H1 (cell line): ENCODE measurements at places on chromosomes 6 and 20. TPM values are rescaled to one million over a fixed set of nuclear protein-coding genes. Genes with fewer than 3 reads are reported as not detected.
A peak's percentile ranks its signal among the peaks of the same experiment; 100 is the strongest.

GRCh38 chr6:20700375-20700774, 166.1 kb downstream of the CDKAL1 start:
- H3K27me3 ChIP-seq: no peaks in the 10 kb centered on the region
- H3K4me3 ChIP-seq: no peak overlapping the region
- no peak for DNase-seq
- no peak overlapping the region for H3K27ac ChIP-seq

GRCh38 chr20:58668901-58669286, 17.8 kb downstream of the STX16 start:
- no peak for DNase-seq
- peaks cover 28% of the 10 kb centered on the region for H3K4me1 ChIP-seq
- H3K27me3 ChIP-seq: no peaks in the 10 kb centered on the region
- H3K27ac ChIP-seq: peak overlapping the region; percentile 94

DNA sequence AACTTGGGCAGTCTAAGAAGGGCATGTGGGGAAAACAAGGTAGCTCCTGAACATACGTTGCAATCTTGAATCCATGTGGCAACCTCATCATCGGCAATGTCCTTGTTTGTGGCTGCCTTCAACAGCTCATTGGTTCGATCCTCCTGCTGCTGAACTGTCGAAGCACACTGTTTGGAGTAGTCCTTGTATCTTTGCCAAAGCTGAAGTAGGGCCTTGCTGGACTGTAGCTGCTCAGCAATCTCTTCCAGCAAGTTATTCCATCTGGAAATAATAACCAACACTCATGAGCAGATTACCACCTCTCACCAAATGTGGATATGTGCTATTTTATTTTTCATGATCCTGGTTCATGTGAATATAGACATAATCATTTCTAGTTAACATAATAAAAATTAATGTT, 413.3 kb downstream of the ESR1 start:
- H3K36me3 ChIP-seq: no peaks in the 10 kb centered on the region; the same call in 1 of the 2 replicates
- H3K27me3 ChIP-seq: peaks cover 1% of the 10 kb centered on the region
- no peak overlapping the region for H3K4me3 ChIP-seq

GRCh38 chr20:10842116-10842515, 168.3 kb upstream of the JAG1 start:
- no peak overlapping the region for H3K27ac ChIP-seq
- DNase-seq: no peak
- H3K4me1 ChIP-seq: no peaks in the 10 kb centered on the region
- H3K36me3 ChIP-seq: no peaks in the 10 kb centered on the region
- H3K4me3 ChIP-seq: no peak overlapping the region

DNA sequence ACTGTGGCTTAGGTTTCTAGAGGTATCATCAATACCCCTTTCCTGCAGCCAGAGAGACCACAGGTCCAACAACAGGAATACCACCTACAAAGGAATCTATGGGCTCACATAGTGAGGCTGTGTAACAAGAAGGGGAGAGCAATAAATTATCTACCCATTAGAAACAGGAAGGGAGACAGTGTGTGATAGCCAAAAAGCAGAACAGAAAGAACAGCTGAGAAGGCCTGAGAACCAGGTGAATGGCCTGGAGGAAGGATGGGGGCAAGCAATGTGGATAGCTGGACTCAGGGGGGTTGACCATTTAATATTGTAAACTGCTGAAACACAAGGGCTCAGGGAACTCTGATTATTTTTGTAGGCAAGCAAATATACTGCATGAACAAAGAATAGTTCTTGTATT, 628.2 kb downstream of the COL12A1 start:
- H3K27ac ChIP-seq: no peak overlapping the region
- H3K27me3 ChIP-seq: no peaks in the 10 kb centered on the region
- H3K4me3 ChIP-seq: no peak overlapping the region
- no peaks in the 10 kb centered on the region for H3K4me1 ChIP-seq

- no peaks in the 10 kb centered on the region for H3K27me3 ChIP-seq
- H3K4me1 ChIP-seq: peaks cover 2% of the 10 kb centered on the region; the same call in 1 of the 2 replicates
- H3K27ac ChIP-seq: no peak overlapping the region
Observed at GRCh38 chr20:58261660-58262059, 33.2 kb upstream of the ANKRD60 start.

DNA sequence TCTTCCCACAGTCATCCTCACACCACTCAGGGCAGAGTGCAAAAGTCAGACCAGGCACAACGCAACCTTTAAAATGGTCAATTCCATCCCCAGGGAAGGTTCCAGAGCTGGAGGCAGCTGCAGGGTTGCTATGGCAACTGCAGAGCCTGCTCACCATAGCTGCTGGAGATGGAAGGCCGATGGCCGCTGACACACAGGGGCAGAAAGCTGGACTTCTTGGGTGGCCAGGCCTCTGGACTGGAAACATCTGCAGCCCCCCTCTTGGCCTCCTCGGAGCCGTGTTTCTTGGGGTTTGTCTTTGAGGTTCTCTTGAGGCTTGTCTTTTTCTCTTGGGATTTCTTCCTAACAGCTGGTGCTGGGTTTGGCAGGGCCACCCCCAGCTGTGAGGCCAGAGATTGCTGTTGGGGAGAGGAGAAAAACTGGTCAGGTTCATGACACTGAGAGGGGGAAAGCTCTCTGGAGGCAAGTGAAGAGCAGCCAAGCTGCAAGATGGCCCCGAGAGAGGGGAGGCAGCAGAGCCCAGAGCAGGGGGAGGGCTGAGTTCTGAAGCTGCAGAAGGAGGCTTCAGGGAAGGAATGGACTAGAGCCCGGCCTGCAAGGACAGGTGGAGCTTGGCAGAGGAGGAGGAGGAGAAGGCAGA, 10.2 kb downstream of the BNIP5 start:
- H3K4me3 ChIP-seq: no peak overlapping the region
- no peaks in the 10 kb centered on the region for H3K27me3 ChIP-seq
- H3K36me3 ChIP-seq: no peaks in the 10 kb centered on the region
- peaks cover 9% of the 10 kb centered on the region for H3K4me1 ChIP-seq
- DNase-seq: no peak
- no peak overlapping the region for H3K27ac ChIP-seq

- no peak overlapping the region for H3K27ac ChIP-seq
- no peak overlapping the region for H3K4me3 ChIP-seq
- H3K27me3 ChIP-seq: no peaks in the 10 kb centered on the region
- no peak for DNase-seq
Observed at GRCh38 chr20:50366270-50367103, 143.7 kb upstream of the PTPN1 start.

DNA sequence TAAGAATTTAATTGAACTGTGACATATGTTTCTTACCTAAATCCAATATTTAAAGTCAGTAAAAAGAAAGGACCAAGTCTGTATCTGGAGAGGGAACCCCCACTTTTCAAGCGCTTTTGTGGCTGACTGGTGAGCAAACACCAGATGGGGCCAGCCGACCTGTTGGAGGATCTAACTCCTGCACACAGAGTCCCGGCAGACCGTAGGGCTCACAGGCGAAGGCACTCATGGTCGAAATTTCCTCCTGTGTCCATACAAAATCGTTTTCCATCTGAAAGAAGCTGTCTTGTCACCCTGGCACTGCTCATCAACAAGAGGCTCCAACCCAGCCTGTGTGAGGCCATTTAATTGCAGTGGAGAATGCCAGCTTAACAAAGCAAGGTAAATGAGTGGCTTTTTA, 94.0 kb downstream of the SCML4 start:
- no peaks in the 10 kb centered on the region for H3K4me1 ChIP-seq
- no peaks in the 10 kb centered on the region for H3K36me3 ChIP-seq
- no peaks in the 10 kb centered on the region for H3K27me3 ChIP-seq
- no peak overlapping the region for H3K27ac ChIP-seq
- DNase-seq: no peak

DNA sequence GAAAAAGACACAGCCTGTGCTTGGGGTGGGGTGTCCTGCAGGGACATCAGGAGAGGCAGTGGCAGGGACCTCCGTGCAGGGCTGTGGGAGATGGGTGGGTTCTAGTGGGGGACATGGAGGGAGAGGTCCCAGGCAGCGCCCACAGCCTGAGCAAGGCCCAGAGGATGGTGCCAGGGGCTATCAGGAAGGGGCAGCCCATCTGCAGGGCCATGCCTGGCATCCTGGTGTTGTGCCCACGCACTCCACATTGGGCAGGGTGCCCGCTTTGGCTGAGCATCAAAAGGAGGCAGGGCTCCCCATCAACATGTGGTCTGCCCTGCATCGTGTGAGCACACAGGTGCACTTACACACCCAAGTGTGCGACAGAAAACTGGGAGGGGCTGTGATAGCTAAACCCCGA, 184.3 kb upstream of the SNX9 start:
- H3K4me1 ChIP-seq: no peaks in the 10 kb centered on the region
- DNase-seq: no peak
- no peaks in the 10 kb centered on the region for H3K27me3 ChIP-seq
- no peak overlapping the region for H3K27ac ChIP-seq

- no peak for DNase-seq
- H3K36me3 ChIP-seq: no peaks in the 10 kb centered on the region
- no peak overlapping the region for H3K4me3 ChIP-seq
Observed at GRCh38 chr6:7219310-7219709, 93.7 kb downstream of the SSR1 start.

DNA sequence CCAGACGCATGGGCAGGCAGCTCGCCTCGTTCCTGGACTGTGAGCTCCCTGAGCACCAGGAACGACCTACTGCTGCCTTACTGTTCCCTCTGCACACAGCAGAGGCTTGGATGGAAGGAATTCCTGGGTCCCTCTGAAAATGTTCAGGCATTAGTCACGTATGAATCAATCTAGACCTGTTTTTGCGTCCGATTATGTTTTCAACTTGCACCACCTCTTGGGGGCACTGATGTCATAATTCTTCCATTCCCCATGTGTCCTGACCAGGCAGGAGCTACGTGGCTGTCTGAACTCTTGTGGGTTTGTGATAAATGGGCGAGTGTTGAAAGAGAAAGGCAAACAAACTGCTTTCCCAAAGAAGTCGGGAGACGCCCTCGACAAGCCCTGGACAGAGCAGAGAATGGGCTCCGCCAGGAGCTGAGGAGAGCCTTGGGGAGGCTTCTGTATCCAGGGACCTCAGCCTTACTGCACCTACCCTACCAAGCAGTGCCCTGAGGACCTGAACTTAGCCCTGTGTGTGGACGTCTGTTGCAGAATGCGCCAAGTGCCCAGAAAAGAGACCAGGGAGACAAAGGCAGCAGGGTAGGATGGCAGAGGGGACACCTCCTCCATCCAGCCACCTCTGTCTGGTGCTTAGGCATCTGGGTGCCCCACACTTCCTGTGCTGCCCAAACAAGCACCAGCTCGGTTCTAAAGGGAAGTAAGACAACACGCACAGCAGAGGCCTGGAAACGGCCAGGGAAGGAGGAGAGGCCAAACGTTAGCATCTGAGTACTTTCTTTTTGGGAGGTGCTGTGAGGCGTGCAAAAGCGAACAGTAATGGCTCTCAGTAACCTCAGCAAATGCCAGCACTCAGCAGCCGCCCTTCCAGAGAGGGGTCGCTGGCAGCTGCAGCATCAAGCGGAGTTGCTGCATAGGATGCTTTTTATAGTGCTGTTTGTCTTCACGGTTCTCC, 124.2 kb downstream of the LY86 start:
- H3K27ac ChIP-seq: no peak overlapping the region
- no peak overlapping the region for H3K4me3 ChIP-seq
- DNase-seq: no peak
- H3K27me3 ChIP-seq: no peaks in the 10 kb centered on the region
- no peaks in the 10 kb centered on the region for H3K36me3 ChIP-seq
- peaks cover 11% of the 10 kb centered on the region; the same call in 1 of the 2 replicates for H3K4me1 ChIP-seq

Gene CPXM1
- total RNA-seq: 28.8 and 31.3 TPM in 2 replicates

Gene APCDD1L
- total RNA-seq: 3.1 and 3.2 TPM in 2 replicates

Gene HELZ2
- 17.5 and 18.2 TPM in 2 replicates for total RNA-seq

Gene CYP39A1
- 2.4 and 2.5 TPM in 2 replicates for total RNA-seq

Gene OTOR
- not detected in 2 replicates for total RNA-seq

Gene TMEM63B
- total RNA-seq: 60.5 and 61.1 TPM in 2 replicates
